ENCODE measurements at places on chromosomes 3 and 15. TPM values are rescaled to one million over a fixed set of nuclear protein-coding genes. Genes with fewer than 3 reads are reported as not detected.

DNA sequence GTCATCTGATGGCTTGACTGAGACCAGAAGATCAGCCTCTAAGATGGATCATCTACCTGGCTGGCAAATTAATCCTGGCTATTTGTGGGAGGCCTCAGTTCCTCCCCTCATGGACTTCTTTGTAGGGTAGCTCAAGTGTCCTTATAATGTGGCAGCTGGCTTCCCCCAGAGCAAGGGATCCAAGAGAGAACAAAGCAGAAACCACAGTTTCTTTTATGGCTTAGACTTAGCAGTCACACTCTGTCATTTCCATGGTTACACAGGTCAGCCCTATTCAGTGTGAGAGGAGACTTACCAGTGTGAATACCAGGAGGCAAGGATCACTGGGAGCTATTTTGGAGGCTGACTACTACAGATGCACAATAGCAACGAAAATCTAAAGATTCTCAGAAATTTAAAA is 15.3 kb upstream of the ARL14 start:
- no peaks in the 10 kb centered on the region for H3K27me3 ChIP-seq
- no peaks in the 10 kb centered on the region for H3K36me3 ChIP-seq
- H3K4me3 ChIP-seq: no peak overlapping the region
- no peak overlapping the region for H3K27ac ChIP-seq

GRCh38 chr3:9241956-9242355 is 7.5 kb downstream of the SRGAP3 start:
- H3K36me3 ChIP-seq: no peaks in the 10 kb centered on the region
- H3K4me1 ChIP-seq: peaks cover under 1% of the 10 kb centered on the region
- no peak overlapping the region for H3K4me3 ChIP-seq
- DNase-seq: no peak

Gene SLC51B
- not detected for total RNA-seq

GRCh38 chr3:167481164-167481563 is 7.3 kb upstream of the SERPINI2 start:
- H3K36me3 ChIP-seq: no peaks in the 10 kb centered on the region
- H3K27me3 ChIP-seq: no peaks in the 10 kb centered on the region
- DNase-seq: no peak
- no peak overlapping the region for H3K4me3 ChIP-seq

Gene TOP2B
- 84.8 TPM for total RNA-seq

DNA sequence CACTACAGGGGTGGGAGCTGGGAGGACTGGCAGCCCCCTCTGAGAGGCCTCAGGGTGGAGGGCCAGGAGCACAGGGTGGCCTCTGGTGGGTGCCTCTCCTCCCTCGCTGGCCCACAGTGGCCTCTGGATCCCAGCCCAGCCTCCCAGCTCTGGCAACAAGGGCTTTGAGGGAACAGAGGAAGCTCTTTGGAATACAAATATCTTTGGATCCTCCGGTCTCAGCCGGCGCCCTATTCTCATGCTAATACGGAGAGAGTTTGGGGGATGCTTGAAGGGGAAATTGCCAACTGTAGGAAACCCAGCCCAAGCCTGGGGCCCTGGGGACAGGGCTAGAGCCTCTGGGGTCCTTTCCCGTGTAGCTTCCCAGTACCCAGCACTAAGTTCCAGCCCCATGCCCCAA is 33.4 kb upstream of the INSYN1 start:
- no peak overlapping the region for H3K27ac ChIP-seq
- H3K4me3 ChIP-seq: no peak overlapping the region
- H3K36me3 ChIP-seq: no peaks in the 10 kb centered on the region

DNA sequence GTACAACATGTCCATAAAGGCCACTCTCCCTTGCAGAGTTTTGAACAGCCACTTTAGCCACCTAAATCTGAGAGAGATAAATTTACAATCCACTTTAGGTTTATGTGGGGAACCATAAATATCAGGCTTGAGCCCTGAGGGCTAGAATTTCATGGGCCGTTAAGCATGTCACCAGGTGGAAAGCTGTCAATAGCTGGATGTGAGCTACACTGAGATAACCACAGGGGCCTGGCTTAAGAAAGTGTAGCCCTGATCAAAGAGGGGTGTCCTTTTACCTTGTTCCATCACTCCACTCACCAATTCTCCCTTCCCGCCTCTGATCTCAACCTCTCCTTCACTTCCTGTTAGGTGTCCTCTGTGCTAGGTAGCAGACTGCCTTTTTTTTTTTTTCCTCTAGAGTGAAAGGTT is 172.8 kb upstream of the ICE2 start:
- no peaks in the 10 kb centered on the region for H3K27me3 ChIP-seq
- H3K4me1 ChIP-seq: peaks cover 60% of the 10 kb centered on the region
- DNase-seq: no peak
- no peak overlapping the region for H3K4me3 ChIP-seq
- no peaks in the 10 kb centered on the region for H3K36me3 ChIP-seq

Gene BTLA
- not detected for total RNA-seq

All from psoas muscle (tissue), 8 donors.